Neural cell (in vitro differentiated cells): ENCODE measurements at places on chromosomes 4 and X. TPM values are rescaled to one million over a fixed set of nuclear protein-coding genes. Genes with fewer than 3 reads are reported as not detected.

The MCUB gene
- polyA plus RNA-seq: 3.9 and 23.0 TPM in 2 replicates

The UGT2A1 gene
- polyA plus RNA-seq: not detected in 2 replicates

The MTM1 gene
- 7.1 and 8.9 TPM in 2 replicates for polyA plus RNA-seq

The LAGE3 gene
- polyA plus RNA-seq: 37.3 and 43.6 TPM in 2 replicates

The TLL1 gene
- not detected in 2 replicates for polyA plus RNA-seq

The RASGEF1B gene
- 16.7 and 21.5 TPM in 2 replicates for polyA plus RNA-seq

The ARHGEF9 gene
- 71.9 and 73.5 TPM in 2 replicates for polyA plus RNA-seq

The ARR3 gene
- polyA plus RNA-seq: not detected in 2 replicates

The SOD3 gene
- polyA plus RNA-seq: not detected in 2 replicates

The SYTL4 gene
- 0.11 TPM in 1 of 2 replicates, not detected in the other for polyA plus RNA-seq

The SLC4A4 gene
- 9.2 and 10.2 TPM in 2 replicates for polyA plus RNA-seq

The ASB5 gene
- polyA plus RNA-seq: 1.8 TPM in 1 of 2 replicates, not detected in the other

The SYNPO2 gene
- 0.10 and 0.14 TPM in 2 replicates for polyA plus RNA-seq

The RAI2 gene
- 1.5 and 4.8 TPM in 2 replicates for polyA plus RNA-seq

The OTUD6A gene
- not detected in 2 replicates for polyA plus RNA-seq

The TMPRSS11B gene
- not detected in 2 replicates for polyA plus RNA-seq

The ADRA2C gene
- 3.0 TPM in 2 replicates for polyA plus RNA-seq

The TBC1D8B gene
- 0.14 and 2.1 TPM in 2 replicates for polyA plus RNA-seq

The USP46 gene
- polyA plus RNA-seq: 14.1 and 14.9 TPM in 2 replicates
